ENCODE measurements at places on chromosomes 13 and 19.
A peak's percentile ranks its signal among the peaks of the same experiment; 100 is the strongest.

GRCh38 chr19:2630352-2631001 lies 72.0 kb downstream of the GNG7 start:
- no peak for DNase-seq

DNA sequence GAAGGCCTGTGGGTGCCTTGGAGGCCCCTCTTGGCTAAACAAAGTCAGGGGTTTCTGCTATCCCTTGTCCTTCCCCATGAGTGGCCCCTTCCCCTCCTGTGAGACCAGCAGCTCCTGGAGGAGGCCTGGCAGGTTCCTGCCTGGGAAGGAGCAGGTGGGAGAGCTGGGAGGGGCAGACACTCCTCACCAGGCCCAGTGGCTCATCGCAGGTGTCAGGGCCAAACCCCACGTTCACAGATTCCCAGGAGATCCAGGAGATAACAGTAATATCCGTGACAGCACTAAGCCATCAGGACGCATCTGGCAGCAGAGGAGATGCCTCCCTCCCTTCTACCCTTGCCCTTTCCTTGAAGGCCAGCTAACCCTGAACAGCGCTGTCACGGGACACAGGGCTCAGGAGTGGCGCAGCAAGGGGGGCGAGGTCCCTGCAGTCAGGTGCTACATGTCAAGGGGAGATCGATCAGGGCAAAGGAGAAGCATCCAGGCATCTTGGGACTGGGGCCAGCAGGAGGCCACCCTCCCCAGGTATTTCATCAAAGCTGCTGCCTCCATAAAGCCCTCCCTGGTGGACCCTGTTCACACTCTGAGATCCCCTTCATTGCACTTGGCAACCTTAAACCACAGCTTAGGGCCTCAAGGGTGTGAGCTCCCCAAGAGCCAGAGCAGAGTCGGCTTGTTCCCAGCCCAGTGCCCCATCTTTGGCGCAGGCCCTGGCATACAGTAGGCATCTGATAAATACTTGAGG lies 4.8 kb downstream of the CEBPA start:
- DNase-seq, result no peak

GRCh38 chr19:12095111-12095790 lies 30.7 kb downstream of the ZNF844 start:
- peak; percentile 85 for DNase-seq

DNA sequence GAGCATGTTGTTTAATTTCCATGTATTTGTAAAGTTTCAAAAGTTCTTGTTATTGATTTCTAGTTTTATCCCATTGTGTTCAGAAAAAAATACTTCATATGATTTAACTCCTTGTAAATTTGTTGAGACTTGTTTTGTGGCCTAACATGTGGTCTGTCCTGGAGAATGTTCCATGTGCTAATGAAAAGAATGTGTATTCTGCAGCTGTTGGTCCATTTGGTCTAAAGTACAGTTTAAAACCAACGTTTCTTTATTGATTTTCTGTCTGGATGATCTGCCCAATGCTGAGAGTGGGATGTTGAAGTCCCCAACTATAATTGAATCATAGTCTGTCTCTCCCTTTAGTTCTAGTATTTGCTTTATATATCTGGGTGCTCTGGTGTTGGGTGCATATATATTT lies 34.9 kb upstream of the TPP2 start:
- no peak for DNase-seq

- no peak for DNase-seq
Measured at GRCh38 chr13:99600318-99600717, 99.0 kb downstream of the TM9SF2 start.

- DNase-seq, result peak; percentile 94
Measured at GRCh38 chr13:41284512-41285288, 21.3 kb upstream of the MTRF1 start.

- DNase-seq, result no peak
Measured at GRCh38 chr19:48961673-48962028, 3.5 kb upstream of the FTL start.

DNA sequence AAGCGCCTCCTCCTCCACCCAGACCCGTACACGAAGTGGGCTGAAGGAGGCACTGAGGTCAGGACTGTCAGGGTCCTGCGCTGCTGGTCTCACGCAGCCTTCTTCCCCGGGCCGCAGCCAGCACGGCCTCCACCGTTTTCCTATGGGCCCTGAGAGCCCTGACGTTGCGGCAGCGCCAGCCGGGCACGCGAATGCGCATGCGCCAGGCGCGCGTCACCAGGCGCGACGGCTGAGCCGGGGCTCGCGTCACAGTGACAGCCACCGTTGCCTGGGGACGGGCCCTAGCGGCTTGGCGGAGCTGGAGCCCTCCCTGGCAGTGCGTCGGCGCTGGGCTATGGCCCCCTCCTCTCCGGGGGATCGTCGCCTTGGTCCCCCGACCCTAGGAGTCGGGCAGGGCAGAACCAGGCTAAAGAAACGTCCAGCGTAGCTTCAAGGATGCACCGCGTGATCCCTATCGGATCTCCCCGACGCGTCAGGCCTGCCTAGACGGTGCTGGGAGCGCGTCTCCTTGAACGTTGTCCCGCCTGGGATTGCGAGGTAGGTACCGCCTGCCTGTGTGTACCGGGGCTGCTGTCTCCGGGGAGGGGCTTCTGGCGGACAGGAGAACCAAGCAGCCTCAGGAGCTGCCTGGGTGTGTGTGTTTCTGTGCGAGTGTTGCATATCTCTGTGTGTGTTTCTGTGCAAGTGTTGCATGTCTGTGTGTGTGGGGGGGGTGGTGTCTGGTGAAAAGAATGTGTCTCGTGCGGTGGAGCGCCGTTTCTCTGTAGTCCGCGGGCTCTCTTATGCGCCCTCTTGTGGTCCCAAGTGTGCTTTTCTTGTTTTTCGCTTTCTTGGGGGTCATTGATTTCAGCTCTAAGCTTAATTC lies 43.2 kb downstream of the ZNF571 start:
- DNase-seq, result peak; percentile 71

- DNase-seq, result no peak
Measured at GRCh38 chr19:35693422-35693821, 10.9 kb upstream of the ZBTB32 start.

GRCh38 chr13:24887759-24888158 lies 123.8 kb downstream of the RNF17 start:
- DNase-seq, result no peak

DNA sequence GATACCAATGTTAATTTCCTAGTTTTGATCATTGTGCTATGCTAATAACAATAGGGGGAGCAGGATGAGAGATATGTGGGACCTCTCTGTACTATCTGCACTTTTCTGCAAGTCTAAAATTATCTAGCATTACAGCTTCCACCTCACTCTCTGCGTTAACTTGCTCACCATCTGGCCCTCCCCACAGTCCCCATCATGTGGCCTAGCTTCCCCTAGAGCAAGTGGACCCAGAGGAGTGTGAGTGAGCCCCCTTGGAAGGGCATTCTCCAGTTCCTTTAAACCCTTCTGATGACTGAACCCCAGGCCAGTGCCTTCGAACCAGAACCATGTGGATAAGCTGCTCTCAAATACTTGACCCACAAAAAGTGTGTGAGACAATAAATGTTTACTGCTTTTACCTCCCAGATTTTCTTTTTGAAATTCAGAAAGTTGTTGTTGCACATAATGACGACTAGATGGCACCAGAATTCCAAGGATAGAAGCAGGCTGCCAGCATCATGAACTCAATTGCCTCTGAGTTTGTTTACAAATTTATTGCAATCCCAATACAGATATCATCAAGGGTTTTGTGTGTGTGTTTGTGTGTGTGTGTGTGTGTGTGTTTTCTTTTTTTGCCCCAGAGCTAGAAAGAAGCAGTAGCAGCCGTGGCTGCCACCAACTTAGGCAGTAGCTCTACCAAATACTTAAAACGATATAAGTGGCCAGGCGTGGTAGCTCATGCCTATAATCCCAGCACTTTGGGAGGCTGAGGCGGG lies 49.0 kb upstream of the ZNF780A start:
- peak; percentile 54 for DNase-seq

- DNase-seq, result peak; percentile 32
Measured at GRCh38 chr19:16969135-16969534, 57.5 kb downstream of the CPAMD8 start.

GRCh38 chr13:99074693-99075092 lies 96.8 kb upstream of the DOCK9 start:
- DNase-seq, result no peak

DNA sequence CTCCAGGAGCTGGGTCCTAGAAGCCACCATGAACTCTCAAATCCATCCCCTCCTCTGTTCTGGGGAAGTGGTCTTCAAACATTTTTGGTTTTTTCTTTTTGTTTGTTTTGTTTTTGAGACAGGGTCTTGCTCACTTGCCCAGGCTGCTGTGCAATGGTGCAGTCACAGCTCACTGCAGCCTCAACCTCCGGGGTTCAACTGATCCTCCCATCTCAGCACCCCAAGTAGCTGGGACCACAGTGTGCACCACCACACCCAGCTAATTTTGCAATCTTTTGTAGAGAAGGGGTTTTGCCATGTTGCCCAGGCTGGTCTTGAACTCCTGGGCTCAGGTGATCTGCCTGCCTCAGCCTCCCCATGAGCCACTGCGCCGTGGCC lies 7.0 kb downstream of the BLVRB start:
- DNase-seq, result no peak

DNA sequence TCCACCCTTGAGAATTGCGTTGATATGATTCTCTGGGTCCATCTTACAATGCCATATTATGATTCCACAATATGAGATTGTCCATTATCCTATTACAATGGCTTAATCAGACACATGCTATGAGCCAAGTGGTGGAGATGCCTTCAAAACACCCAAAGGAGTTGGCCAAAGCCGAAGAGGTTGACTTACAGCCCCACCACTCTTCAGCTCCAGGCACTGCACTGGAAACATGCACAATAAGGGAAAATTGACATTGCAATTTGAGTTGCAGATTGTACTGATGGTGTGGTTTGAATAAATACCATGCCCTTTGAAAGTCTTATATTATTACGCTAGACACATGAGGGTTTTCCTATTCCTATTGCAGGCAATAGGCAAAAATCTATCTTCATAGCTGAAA lies 75.4 kb upstream of the TNFSF11 start:
- DNase-seq, result no peak

DNA sequence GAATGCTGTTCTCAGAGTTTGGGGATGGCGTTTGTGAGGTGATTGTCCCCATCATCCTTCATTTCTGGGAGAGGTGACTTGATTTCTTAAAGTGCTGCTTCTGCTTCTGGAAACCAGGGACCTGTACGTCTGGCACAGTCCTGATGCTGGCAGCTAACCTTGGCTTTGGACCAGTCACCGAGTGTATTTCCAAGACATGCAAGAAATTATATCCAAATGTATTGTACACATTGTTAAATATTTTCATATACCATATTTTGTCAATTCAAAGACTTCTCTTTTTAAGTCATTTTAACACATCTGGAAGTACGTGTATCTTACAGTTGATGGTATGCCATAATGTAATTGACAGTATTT lies 97.4 kb downstream of the ARHGEF7 start:
- DNase-seq, result no peak

- DNase-seq, result peak; percentile 64
Measured at GRCh38 chr19:47109541-47110375, 3.8 kb downstream of the ZC3H4 start.

- DNase-seq, result no peak
Measured at GRCh38 chr13:34869696-34870095, 72.4 kb upstream of the NBEA start.

- no peak for DNase-seq
Measured at GRCh38 chr19:39937787-39938186, 3.4 kb upstream of the FCGBP start.

- DNase-seq, result no peak
Measured at GRCh38 chr13:78868991-78869390, 210.0 kb upstream of the OBI1 start.

GRCh38 chr19:13599681-13600080 lies 93.4 kb upstream of the CACNA1A start:
- no peak for DNase-seq

DNA sequence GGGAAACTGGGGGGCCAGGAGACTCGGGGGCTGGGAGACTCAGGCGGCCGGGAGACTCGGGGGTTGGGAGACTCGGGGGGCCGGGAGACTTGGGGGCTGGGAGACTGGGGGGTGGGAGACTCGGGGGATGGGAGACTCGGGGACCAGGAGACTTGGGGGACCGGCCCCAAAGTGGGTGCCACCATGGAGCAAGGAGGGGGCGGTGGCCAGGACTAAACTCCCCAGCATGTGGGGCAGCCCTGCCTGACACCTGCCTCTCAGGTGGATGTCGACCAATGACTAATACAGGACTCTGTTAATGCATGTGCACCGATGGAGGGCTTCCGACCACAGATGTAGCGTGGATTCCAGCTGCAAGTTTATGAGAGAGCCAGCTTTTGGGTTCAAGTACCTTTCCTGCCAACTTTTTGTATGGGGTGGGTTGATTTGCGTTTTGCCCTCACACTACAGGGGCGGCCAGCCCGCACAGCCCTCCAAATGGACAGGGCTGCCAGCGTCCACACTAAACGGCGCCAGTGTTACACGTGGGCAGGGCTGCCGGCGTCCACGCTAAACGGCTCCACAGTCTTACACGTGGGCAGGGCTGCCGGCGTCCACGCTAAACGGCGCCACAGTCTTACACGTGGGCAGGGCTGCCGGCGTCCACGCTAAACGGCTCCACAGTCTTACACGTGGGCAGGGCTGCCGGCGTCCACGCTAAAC lies 62.2 kb downstream of the RASA3 start:
- no peak for DNase-seq

- no peak for DNase-seq
Measured at GRCh38 chr13:91655731-91656130, 257.3 kb downstream of the GPC5 start.

DNA sequence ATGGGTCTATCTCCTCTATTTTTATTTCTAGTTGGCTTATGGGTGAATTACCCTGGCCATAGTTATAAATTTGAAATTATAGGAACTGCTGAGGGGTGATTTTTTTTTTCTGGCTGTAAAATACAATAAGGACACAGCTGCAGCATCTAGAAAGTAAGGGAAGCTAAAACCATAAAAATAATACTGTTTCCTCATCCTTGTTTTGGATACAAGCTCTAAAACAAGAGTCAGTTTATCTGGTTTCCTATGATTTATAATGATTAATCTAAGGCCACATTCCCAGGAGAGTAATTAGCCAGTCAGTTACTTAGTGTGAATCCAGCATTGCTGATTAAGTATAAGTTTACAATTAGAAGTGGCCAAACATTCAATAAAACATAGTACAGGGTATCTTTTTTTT lies 219.1 kb upstream of the NBEA start:
- DNase-seq, result no peak

DNA sequence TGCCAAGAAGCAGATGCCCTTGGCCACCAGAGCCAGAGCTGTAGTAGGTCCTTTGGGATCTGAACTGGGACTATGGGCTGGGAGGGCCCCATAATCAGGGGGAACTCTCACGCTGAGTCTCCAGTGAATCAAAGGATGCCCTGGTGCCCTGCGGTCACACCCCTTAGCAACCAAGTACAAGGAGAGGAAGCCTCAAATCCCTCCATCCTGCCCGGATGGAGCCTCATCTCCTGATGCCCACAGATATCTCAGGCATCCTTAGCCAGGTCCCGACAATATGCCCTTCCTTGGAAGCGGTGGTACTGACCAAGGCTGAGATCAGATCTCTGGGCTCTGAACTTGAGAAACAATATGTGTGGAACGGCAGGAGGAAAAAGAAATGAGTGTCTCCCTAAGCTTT lies 1.7 kb downstream of the PLEKHA4 start:
- DNase-seq, result no peak

DNA sequence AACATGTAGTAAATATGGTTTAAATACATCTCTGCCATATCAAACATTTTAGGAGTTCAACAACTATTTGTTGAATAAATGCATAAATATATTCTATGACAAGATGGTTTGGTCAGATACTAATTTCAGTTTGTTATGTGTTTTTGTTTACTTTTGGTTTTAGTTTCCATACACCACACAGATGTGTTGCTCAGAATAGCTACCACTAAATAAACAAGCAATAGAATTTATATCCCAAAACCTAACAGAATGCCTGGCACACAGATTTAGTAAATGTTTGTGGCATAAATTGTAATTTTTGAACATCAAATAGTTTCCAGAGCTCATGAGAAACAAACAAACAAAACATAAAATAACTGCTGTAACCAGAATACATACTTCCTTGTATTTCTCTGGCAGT lies 126.8 kb upstream of the ATXN8OS start:
- DNase-seq, result no peak
